Renal cortical epithelial cell (primary cell): ENCODE measurements at places on chromosomes 16 and 17.
A peak's percentile ranks its signal among the peaks of the same experiment; 100 is the strongest.

GRCh38 chr17:17921192-17922069 is 50.8 kb downstream of the TOM1L2 start:
- peak; percentile 97 for DNase-seq

DNA sequence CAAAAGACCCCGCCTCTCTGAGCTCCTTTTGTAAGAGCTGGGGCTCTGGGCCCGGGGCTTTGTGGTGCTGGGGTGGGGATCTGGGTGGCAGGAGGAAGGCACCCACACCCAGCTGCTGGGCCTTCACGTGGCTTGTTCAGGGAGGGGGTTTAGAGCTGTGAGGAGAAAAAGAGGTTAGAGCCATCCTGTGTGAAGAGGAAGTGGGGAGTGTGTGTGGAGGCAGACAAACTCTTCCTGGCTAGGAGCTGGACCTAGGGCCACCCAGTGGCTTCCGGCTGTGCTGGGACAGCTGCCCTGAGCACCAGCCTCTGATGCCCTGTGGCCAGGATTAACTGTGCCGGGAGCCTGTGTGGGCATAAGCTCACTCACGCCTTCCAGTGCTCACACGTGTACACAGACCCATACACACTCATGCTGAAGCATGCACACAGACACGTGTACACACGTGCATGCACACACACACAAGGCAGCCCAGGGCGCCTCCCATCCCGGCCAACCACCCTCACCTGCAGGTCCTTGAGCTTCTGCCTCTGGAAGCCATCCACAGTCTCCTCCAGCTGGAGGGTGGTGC is 7.4 kb downstream of the CIBAR2 start:
- no peak for DNase-seq

GRCh38 chr17:44501866-44502375 is 1.3 kb downstream of the GPATCH8 start:
- DNase-seq, result no peak

GRCh38 chr17:48636177-48637018 is 10.2 kb upstream of the HOXB9 start:
- peak; percentile 72 for DNase-seq

DNA sequence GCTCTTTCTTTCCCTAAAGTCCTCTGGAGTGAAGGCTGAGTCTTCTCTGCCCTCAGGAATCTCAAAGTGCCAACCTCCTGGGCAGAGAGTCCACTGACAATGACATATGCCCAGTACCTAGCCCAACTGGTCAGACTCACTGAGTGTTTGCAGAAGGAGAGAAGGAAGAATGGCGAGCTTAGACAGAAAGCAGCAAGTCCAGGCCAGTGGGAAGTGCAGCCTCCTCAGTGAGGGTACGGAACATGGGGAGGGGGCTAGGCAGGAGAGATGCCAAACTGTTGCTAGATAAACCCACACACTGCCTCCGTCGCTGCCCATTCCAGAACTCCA is 678 bp downstream of the EXOC7 start:
- peak; percentile 13 for DNase-seq

DNA sequence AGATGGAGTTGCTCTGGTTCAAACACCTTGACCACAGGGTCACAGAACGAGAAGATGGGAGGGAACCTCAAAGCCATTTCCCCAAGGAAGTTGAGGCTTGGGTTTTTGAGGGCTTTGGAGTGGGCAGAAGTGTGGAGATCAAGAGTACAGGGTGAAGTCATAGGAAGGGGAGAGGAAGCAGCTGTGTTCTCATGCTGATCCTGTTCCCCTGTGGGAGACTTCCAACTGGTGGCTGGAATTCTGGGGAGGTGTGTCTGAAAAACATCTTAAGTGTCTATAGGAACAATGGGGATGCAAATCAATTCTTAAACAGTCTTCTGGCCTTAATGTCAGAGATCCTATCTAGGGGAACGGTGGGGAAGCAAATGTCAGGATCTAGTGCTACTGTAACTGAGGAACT is 38.8 kb upstream of the HSBP1 start:
- no peak for DNase-seq

GRCh38 chr16:87441886-87442580 is 49.9 kb downstream of the MAP1LC3B start:
- DNase-seq, result no peak

- no peak for DNase-seq
Observed at GRCh38 chr17:1949754-1950153, 75.4 kb downstream of the RTN4RL1 start.

DNA sequence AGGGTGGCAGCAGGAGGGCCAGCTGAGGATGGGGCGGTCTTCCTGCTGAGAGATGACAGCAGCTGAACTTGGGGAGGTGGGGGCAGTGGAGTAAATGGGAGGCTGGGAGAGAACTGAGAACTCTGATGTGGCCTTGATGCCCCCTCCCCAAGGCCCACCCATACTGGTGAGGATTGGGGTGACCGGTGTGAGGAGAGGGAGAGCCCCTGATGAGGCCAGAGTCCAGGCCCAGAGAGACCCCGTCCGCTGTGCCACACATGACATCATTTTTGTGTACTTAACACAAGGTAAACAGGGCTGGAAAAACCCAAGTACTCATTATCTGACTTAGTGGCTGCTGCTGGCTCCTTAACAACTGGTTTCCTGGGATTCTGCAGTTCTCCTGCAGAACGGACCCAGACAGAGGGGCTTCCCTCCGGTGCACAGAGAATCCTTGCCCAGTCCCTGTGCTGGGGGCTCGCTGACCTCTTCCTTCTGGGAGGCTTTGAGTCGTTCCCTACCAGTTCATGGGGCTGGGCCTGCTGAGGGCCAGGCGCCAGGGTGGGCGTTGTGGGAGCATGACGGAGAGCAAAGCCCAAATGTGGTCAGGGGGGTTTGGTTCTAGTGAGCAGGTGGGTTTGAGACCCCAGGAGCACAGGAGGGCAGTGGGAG is 207.6 kb downstream of the RAB11FIP4 start:
- peak; percentile 16 for DNase-seq

- DNase-seq, result no peak
Observed at GRCh38 chr17:59702304-59702703, 4.9 kb downstream of the PTRH2 start.

DNA sequence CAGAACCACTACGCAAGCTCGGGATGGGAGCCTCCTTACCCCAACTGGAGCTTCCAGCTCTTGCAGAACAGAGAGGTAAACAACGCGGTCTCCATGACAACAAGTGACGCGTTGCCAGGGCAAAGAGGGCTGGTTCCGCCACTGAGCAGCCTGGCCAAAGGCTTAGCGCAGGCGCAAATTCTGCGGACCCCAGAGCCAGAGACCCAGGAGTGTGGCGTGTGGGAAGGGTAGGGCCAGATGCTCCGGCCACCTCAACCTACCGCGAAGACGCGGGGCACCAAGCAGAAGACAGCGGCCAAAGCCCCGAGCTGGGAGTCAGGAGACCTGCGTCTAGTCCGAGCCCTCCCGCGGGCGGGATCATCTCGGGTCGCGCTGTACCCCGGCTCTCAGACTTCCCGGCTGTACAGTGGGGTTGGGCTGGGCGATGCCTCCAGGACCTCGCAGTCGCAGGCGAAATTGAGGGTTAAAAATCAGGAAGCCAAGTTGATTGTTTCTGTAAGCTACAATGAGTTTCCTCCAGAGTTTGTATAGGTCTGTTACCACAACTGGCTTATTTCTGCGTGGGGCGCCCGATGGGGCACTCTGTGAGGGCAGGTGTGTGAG is at the start of gene TEKT1:
TSS of gene TEKT1 (minus strand) at position 69 of the 603 bp plus-strand sequence. CDS start 1,353 bp downstream, outside the sequence.
- DNase-seq, result peak; percentile 84
